ENCODE measurements at places on chromosomes 3 and 15.
A peak's percentile ranks its signal among the peaks of the same experiment; 100 is the strongest.

GRCh38 chr3:151504606-151505005 is 43.7 kb upstream of the IGSF10 start:
- DNase-seq: no peak

DNA sequence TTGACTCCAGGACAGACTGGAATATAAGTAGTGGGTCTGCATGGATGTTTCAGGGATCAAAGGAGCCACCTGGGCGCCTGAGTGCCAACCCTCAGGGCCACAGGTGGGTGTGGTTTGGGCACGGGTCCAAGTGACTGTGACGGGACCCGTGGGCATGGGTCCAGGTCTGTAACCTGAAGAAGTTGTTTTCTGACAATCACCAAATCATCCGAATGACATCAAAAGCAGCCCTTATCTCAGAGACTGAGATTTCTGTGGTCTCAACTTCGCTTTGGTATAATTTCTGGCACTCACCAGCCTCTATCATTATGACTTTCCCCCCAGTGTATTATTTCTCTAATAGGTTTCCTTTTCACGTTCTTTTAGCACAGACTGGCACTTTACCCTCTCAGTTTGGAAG is 24.4 kb downstream of the RLBP1 start:
- no peak for DNase-seq

GRCh38 chr3:13041113-13041776 is 32.0 kb downstream of the IQSEC1 start:
- DNase-seq: no peak

DNA sequence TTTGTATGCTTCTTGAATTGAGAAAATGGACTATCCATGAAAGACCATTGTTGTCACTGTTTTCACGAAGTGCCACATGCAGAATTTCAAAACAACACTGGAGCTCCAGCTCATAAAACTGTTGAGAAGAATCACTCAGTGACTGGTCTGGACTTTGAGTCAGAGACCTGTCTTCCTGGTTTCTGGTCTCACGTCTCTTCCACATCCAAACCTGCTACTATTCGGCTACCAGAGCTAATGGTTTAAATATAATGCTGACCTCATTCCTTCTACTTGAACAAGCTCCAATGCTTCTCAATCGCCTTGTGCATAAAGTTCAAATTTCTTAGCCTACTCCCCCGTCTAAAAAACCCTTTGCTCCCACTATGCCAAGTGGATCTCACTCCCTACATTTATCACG is 227.9 kb upstream of the NR2F2 start:
- no peak for DNase-seq

GRCh38 chr15:62760538-62760937 is 282.0 kb upstream of the TPM1 start:
- DNase-seq: no peak

- DNase-seq: no peak
These were observed 54.1 kb downstream of the SNRK start for GRCh38 chr3:43340403-43340802.

DNA sequence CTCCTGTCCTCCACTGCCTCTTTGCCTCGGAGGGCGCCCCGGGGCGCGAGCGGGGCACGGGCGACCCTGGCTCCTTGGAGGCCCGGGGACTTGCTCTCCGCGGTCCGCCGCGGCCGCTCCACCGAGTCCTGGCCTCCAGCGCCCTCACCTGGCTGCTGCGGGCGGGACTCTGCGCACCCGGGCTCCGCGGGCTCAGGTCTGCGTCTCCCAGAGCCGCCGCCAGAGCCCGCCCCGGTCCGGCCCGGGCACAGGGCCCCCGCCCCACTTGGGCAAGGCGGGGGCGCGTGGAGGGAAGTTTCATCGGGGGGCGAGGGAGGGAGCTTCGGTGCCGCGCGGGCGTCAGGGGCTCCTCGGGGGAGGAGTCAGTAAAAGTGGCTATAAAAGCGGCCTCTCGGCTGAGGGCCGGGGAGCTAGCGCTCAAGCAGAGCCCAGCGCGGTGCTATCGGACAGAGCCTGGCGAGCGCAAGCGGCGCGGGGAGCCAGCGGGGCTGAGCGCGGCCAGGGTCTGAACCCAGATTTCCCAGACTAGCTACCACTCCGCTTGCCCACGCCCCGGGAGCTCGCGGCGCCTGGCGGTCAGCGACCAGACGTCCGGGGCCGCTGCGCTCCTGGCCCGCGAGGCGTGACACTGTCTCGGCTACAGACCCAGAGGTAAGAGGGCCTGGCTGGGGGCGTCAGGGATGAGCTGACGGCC is at the start of gene CEMIP:
Gene CEMIP, plus strand, starts transcription at position 407 of the 694 bp plus-strand sequence. CDS start 94,510 bp downstream, outside the sequence.
- peak; percentile 82 for DNase-seq

DNA sequence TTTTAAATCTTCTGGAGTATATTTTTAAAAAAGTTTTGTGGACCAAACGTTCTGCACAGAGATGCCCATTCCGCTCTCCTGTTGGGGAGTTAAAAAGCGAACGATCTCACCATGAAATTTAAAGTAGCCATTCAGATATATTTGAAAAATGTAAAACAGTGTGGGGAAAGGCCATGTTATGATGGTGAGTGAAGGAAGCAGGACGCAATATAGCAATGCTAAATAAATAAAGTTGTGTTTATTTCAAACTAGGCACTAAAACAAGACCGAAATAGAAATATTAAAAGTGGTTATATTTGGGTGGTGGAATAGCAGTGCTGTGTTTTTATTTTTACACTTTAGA is 327 bp upstream of the CCDC13 start:
- no peak for DNase-seq

DNA sequence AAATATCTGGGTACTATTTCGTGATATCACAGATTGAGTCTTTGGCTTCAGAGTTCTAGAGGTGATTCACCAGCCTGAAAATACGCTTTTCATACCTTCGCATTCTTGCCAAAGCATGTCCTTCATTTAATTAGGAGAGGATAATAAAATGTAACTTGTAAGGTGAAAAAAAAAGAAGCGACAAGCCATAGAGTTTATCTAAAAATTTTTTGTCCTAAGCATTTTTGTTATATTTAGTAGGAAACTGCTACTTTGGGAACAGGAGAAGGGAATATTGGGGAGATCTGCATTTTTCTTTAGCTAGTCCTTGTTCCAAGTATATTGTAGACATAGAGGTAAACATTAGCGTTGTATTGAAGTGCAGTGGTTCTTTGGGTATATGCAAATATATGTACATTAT is 120.1 kb downstream of the TCF12 start:
- DNase-seq: no peak

DNA sequence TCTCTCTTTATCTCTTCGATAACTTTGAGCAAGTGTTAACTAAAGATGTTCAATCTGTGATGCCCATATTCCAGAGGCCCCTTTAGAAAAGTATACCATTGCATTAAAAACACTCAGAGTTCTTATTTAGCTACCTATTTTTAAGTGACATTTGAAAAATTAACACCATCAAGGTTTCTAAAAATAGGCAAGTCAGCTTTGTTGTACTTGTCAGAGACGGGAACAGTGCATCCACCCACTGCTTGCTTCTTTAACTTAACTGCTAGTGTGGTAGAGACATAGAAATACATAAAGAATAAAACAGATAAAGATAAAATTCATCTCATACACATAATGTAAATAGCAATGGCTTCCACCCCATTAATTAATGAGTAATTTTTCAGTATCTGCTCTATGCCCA is 66.0 kb downstream of the IGSF11 start:
- no peak for DNase-seq

GRCh38 chr3:116808725-116809124 is 99.1 kb downstream of the TUSC7 start:
- no peak for DNase-seq

GRCh38 chr3:42988097-42988496 is 9.0 kb downstream of the GASK1A start:
- DNase-seq: no peak

DNA sequence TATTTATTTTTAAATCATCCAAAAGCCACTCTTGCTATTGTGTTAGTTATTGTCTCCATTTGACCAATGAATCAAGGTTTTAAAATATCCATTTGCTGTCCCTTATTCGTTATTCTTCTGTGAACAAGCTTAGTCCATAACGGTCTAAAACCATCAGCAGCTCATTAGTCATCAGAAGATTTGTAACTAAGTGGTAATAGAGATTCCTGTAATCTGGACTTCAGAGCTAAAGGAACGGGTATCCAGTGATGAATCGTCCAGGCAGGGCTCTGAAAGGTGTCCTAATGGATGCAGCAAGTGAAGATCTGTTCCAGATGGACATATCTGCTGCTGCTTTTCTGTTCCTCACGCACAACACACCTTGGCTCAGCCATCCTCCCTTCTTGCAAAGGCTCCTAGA is 362.7 kb upstream of the CFAP20DC start:
- no peak for DNase-seq

DNA sequence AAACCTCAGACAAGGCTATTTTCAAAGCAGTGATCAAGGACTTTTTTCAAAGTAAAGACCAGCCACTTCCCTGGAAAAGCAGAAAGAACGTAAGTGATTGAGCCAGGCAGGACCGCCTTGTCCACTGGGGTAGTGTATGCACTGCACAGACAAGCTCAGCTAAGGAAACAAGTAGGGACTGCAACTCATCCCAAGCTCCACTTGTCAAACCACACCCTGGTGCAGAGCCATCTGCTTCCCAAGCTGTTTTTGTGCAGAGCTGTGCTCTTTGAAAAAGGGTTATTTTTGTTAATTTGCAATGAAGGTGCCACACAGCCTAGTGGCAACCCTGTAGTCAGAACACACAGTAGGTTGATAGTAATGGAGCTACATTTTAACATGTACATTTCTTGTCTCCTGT is 193.3 kb downstream of the ADAMTS9 start:
- no peak for DNase-seq

DNA sequence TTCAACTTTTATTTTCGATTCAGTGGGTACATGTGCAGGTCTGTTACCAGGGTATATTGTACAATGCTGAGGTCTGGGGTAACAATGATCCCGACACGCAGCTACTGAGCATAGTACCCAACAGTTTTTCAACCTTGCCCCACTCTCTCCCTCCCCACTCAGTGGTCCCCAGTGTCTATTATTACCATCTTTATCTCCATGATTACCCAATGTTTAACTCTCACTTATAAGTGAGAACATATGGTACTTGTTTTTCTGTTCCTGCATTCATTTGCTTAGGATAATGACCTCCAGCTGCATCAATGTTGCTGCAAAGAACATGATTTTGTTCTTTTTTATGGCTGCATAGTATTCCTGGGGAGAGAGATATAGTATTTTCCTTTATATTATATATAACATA is 75.7 kb upstream of the EPHB3 start:
- no peak for DNase-seq

DNA sequence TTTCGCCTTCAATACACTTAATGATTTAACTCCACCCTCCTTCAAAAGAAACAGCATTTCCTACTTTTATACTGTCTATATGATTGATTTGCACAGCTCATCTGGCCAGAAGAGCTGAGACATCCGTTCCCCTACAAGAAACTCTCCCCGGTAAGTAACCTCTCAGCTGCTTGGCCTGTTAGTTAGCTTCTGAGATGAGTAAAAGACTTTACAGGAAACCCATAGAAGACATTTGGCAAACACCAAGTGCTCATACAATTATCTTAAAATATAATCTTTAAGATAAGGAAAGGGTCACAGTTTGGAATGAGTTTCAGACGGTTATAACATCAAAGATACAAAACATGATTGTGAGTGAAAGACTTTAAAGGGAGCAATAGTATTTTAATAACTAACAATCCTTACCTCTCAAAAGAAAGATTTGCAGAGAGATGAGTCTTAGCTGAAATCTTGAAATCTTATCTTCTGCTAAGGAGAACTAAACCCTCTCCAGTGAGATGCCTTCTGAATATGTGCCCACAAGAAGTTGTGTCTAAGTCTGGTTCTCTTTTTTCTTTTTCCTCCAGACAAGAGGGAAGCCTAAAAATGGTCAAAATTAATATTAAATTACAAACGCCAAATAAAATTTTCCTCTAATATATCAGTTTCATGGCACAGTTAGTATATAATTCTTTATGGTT is at the start of gene CCR5:
Gene CCR5, plus strand, starts transcription at position 108 of the 680 bp plus-strand sequence. CDS start 1,957 bp downstream, outside the sequence.
- no peak for DNase-seq

DNA sequence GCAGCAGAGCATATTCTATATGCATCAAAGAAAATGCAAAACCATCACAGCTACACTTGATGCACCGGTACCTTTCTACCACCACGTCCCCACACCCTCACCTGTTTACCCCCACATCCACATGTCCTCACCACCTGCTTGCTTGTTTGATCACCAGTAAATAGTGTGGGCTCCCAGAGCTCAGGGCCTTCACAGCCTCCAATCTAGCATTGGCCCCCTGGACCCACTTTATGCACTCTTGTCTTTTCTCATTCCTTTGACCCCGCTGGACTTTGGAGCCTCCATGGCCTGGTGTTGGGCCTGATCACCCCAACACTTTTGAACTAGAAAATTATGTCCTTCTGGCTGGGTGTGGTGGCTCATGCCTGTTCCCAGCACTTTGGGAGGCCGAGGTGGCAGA is 190.1 kb downstream of the PDE8A start:
- DNase-seq: no peak

GRCh38 chr3:156433910-156434309 is 121.0 kb downstream of the SSR3 start:
- no peak for DNase-seq

DNA sequence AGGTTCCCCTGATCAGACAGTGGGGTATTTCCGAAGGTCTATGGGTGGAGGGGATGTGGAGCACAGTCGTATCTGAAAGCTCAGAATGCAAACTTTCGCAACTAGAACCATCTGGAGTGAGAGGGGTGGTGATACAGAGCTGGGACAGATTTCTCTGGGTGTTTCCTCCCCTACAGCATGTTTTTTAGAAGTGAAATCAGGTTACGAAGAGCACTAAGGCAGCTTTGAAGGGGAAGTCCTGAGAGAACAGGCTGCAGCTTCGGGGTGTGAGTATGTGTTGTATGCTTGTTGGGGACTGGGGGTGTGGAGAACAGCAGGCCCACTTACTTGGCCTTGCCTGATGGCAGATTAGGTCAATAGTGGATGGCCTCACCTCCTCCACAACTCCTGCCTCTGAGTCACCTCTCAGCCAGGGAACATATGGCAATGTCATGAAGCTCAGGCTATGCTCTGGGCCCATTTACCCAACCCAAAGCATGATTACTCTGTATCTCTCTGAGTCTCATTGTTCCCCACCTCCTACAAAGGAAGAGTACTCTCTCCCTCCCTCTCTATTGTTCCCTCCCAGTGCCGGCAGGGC is 107.2 kb upstream of the RASGRP1 start:
- no peak for DNase-seq

- DNase-seq: no peak
These were observed 18.1 kb upstream of the POC1A start for GRCh38 chr3:52172262-52172757.

Measured in fibroblast of skin of left quadriceps (primary cell).